ENCODE measurements at places on chromosomes 3 and 15.

DNA sequence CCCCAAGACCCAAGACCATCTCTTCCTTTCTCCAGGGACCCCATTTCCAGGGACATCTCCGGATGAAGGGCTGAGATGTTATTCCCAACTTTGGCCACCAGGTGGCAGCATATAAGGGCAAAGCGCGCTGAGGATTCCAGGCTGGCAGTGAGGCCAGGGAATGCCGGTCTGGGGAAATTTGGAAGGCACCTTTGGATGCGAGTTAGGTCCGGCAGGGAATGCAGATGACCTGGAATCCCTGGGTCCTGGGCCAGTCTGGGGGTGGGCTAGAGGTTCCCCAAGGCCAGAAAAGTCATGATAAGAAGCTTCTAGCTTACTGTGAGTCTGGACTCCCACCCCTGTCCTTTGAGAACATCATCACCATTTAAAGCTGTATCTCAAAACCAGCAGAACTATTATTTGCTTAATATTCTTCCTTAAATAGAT is 1.6 kb upstream of the CHST13 start:
- DNase-seq, result peak; percentile 72

DNA sequence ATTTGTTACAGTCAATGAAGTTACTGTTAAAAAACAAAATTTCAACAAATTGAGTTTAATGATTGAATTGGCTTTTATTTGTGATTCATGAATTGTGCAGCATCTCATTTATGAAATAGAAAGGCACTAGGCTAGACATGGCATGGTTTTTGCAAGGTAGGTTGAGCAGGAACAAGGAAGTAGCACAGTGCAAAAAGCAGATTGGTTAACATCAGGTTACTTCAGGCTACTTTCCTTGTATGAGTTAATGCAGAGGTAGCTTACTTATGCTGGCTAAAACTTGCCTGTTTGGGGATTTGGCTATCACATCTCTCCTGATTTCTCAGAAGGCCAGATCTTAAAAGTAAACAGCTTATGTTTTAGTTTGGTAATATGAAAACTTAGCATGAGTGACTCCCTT is 23.0 kb upstream of the SV2B start:
- DNase-seq, result no peak

GRCh38 chr15:88833731-88834100 is 30.5 kb downstream of the ACAN start:
- DNase-seq, result no peak

DNA sequence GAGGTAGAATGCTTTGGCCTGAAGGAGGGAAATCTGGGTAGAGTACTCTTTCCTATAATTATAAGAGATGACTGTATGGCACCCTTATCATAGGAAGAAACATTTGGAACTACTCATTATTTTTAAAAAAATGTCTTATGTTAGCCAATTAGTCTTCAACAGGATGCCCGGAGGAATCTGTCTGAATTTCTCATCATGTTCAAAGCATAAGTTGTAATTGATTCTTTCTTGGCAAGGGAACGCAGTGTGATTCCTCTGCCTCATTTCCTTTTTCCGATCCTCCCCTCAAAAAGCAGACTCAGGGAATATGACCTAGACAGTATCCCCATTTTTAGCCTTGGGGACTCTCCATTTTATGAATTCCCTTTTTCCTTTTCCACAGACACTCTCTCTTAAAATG is 165.1 kb downstream of the IL5RA start:
- DNase-seq, result no peak

- DNase-seq, result no peak
These were observed 8.0 kb downstream of the PXK start for GRCh38 chr3:58340594-58341244.

DNA sequence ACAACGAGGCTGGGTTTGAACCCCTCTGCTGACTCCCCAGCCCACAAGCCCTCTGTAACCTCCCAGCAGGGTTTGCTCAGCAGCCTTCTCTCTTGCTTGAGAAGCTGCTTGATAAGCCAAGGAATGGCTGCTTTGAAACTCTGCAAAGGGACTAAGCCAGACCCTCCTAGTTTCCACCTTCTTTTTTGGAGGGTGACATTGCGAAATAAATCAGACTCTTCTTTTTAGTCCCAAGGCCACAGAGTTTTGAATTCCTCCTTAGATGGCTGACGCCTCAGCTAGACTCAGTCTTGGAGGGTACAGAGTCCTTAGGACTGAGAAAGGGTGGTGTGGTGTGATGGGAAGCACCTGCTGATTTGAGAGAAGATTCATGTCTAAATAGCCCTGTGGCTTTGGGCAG is 1.2 kb downstream of the TGM4 start:
- DNase-seq, result no peak

DNA sequence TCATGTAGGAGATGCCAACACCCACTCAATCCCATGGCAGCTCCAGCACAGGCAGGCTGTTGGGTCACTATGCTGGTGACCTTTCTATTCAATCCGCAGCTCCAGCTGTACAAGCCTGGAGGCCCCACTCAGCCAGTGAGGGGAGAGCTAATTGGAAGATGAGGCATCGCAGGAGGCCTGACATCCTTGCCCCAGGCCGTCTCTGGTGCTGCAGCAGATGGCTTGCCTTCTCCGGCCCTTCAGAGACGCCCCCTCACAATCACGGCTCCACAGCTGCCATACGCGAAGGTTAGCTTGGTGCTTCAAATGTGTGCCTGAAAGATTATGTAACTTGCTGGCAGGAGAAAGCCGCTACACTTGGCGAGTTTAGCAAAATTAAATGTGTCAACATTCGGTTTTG is 104.2 kb upstream of the CLSTN2 start:
- DNase-seq, result no peak

GRCh38 chr3:13853978-13854296 is 25.9 kb downstream of the WNT7A start:
- DNase-seq, result no peak

DNA sequence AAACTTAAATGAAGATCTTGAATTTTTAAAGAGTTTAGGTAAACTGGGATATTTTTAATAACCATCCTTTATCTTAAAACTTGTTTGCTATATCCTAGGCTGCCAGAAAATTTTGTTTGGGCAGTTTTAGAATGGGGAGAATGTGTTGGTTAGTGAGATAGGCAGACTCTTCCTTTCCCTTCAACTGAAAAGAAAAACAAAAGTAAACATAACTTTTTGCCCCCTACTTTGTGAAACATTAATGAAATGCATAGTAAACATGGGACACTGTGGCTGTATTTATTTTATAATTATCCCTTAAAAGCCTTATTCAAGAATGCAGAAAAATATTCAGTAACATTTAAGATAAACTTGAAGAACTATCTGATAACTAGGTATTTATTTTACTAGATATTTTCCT is 31.0 kb downstream of the SETD5 start:
- DNase-seq, result no peak

GRCh38 chr3:151301787-151302186 is 14.8 kb downstream of the GPR87 start:
- no peak for DNase-seq

DNA sequence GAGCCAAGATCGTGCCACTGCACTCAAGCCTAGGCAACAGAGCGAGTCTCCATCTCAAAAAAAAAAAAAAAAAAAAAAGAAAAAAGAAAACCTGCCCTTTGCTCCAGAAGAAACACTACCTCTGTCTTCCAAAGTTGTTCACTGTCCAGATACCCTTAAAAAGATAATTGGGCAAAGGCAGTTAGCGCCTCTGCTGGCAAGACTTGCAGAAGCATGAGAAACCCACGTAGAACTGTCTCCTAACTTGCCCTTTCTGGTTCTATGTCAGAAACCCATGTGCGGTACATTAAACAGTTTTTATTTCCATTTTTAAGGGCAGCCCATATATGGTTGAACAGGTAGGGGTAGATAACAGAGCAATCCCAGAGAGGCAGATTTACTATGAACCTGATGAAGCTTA is 1026.4 kb downstream of the ROBO2 start:
- DNase-seq, result no peak

DNA sequence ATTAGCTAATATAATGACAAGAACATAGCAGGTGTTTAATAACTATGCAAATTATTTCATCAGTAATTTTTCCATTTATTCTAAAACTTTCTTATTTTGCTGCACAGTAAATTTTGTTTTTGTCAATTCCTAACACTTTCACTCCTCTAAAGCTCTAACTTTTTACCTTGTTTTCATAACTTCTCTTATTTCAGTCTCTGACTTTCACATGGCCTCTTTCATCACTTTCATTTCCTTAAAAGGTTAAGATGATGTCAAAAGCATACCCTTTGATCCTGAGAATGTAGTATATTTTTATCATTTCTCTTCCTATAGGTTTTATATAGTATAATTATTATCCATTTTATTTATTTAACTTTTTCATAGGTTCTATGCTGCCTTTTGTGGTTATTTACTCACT is 1325.8 kb upstream of the ALCAM start:
- DNase-seq, result no peak

- DNase-seq, result no peak
These were observed 62.0 kb downstream of the ZNF148 start for GRCh38 chr3:125313060-125313635.

DNA sequence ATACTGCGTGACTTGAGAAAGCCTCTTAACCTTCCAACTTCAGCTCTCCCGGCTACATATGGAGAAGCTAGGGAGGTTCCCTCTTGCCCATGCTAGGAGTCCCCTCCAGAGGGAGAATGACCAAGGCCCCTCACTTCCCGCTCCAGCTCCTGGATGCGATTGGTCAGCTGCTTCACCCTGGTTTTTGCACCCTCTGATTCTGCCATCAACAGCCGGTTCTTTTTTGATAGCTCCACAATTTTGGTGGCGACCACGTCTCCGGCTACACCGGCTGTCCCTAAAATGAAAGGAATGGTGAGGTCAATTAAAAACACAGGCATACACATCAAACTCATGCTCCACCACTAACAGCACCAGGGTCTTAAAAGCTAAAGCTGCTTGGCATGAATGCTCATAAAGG is 20.6 kb downstream of the CCDC13 start:
- DNase-seq, result no peak

GRCh38 chr15:36837246-36837645 is 257.8 kb downstream of the CDIN1 start:
- no peak for DNase-seq

- no peak for DNase-seq
These were observed 138.5 kb downstream of the RAB11A start for GRCh38 chr15:66007663-66008262.

- no peak for DNase-seq
These were observed 1.3 kb upstream of the MON1A start for GRCh38 chr3:49930922-49931321.

DNA sequence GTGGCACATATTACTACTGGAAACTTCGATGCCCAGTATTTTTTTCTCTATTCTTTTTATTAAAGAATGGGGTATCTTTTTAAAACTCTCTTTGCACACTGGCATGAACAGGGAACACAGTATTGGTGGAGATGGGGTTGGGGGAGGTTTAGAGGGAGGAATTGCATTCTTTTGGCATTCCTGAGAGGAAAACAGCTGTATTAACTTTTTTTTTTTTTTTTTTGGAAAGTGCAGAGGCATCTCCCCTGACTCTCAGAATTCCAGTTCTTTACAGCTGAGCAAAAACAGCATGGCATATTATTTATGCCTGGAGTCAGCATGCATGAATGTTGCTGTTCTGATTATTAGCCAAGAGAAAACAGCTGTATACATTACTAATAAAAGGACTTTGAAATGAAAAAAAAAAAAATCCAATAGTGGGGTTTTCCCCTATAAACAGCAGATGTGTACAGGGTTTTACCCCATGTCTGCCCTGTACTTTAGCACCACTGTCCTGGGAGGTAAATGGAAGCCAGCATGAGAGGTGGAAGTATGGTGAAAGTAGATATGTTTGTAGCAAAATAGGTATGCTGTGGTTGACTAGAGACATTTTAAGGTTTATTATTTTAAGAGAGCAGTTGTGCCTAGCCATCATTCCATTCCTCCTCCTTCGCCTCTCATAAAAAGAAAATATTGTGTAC is 132.2 kb downstream of the FNDC3B start:
- DNase-seq, result no peak

DNA sequence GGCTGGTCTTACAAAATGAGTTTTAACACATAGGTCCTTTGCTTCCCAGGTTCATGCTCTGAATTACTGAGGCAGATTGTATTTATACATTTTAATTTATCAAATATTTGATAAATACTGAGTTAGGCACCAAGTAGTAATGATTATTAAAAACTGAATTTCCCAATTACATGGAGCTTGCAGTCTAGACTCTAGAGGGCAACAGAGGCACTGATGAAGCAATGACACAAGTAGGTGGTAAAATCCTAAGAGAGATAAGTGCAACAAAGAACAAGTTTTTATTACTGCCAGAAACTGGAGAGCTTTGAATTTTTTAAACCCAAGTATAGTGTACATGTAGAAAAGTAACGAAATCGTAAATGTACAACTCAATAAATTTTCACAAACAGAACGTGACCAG is 406.2 kb upstream of the RARB start:
- DNase-seq, result no peak

GRCh38 chr15:101446518-101447167 is 42.9 kb downstream of the PCSK6 start:
- no peak for DNase-seq

- no peak for DNase-seq
These were observed 73.9 kb upstream of the SLC24A5 start for GRCh38 chr15:48046813-48047438.

DNA sequence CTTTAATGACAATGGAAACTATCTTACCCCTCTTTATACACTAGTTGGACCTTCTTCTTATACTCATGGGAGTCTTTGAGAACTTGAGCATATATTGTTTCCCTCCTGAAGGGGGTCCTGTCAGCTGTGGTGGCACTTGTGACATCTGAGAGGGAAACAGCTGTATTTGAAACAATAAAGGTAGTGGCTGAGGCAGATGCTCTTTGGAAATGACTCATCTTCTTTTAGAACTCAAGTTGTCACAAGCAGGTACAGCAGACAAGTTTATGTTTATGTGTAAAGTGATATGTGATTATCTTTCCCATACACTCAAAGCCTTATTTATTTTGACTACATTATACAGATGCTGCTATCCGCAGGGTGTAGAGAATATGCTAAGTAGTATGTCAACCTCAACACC is 220.0 kb upstream of the GRM7 start:
- DNase-seq, result no peak

GRCh38 chr15:72197041-72197459 is 537 bp downstream of the GRAMD2A start:
- no peak for DNase-seq

- DNase-seq, result peak; percentile 6
These were observed 854 bp upstream of the COL8A1 start for GRCh38 chr3:99637368-99638111.

GRCh38 chr3:126432361-126433104 is 37.8 kb downstream of the CFAP100 start:
- DNase-seq, result no peak

DNA sequence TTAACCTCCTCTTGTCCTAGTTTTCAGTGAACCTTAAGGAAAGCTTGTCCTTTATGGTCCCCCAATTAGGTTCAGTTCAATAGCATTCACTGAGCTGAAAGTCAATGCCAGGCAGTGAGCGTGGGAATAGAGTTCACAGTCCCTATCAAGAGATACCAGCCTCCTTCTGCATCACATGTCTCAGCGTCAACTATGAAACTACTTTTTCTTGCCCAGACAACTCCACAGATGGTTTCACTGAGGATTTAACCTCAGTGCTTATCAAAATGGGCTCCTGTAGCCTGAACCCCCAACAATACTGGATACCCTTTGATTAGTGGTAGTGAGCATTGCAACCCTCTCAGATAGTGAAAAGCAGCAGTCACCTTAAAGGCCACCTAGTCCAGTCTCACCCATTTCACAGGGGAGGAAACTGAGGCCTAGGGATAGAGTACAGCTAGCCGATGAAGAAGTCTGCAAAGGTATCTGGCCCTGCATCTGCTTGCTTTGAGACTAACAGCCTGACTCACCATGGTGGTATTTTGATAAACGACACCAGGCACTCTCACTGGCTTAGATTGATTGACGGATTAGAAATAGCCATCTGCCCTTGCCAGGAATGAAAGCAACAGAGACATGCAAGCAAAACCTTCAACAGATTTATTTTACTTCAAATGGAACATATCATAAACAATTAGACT is 1.6 kb upstream of the UBA3 start:
- DNase-seq, result no peak
